ENCODE measurements at places on chromosomes 12 and 14.

DNA sequence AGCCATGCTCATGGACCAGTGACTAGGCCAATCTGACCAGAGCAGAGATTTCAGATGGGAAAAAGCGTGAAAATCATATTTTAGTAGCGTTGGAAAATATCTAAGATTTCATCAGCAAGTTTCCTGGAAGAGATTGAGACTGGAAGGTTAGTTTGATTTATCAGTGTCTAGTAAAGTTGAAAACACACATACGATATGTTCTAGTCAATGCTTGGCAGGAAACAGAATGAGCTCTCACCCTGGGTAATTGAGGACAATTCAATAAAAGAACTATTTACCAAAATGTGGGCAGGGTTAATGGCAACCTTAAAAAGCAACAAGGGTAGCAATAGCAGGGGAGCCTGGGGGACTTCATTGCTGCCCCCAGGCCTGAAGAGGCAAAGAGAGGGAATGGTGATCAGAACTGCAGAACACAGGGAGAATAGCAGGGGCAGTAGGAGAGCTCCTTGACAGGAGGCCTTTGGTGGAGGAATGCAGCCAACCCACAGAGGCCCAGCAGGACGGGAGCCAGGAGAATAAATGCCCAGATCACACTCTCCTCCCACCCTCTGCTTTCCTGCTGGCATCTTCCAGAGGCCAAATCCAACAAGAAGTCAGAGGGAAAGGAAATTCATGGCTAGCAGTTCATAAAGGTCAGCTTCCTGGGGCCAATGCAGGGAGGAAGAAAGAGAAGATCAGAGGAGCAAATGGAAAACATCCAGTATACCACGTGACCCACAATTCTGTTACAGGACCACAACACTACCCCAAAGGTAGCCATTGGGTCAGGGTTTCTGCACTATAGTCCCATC, 27.6 kb upstream of the LRP6 start:
- DNase-seq, result no peak

- DNase-seq, result no peak
Measured at GRCh38 chr12:108442067-108442466, 73.0 kb upstream of the FICD start.

- no peak for DNase-seq
Measured at GRCh38 chr12:64687816-64688215, 71.4 kb downstream of the GNS start.

DNA sequence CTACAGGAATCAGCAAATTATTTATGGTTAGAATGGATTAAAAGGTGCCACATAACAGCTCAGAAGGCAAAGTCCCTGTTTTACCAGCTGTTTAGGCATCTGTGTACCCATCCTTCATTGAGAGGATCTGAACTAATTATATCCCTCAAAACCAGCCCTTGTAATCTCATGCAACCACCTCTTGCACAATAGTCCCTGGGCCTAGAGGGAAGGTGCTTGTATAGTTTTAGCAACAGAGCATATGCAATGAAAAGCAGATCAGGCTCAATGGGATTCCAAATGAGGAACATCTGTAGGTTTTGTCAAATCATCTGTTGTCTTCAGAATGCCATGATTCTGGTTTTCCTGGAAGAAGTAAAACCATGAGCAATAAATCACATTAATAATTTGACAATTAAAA, 26.0 kb upstream of the GLIPR1L2 start:
- DNase-seq, result no peak

DNA sequence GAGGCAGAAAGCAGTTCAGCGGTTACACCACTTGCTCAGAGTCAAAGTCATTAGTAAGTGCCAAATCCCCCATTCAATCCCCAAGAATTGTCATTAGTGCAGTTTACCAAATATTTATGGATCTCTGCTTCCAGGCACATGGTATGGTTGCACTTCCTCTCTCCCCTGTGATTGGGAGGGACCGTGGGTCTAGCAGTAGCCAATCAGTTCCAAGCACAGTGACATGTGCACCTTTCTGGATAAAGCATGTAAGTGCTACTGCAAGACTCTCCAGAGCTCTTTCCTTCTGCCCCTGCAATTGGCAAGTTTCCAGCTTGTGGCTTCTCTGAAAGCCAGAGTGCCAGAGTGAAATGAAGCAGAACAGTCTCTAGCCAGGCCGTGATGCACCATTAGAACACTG, 85.3 kb upstream of the FLRT2 start:
- DNase-seq, result no peak

DNA sequence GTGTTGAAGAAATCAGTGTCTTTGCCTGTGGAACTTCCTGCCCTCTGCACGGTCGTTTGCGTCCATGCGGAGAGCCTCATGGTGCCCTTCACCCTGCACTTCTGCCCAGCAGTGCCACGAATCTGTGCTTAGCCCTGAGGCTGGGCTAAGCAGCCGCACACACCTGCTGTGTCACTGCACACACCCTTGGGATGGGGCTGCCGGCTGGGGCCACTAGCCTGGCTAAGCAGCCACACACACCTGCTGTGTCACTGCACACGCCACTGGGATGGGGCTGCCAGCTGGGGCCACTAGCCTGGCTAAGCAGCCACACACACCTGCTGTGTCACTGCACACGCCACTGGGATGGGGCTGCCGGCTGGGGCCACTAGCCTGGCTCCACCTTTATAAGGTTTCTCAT, 188.5 kb downstream of the KIF26A start:
- no peak for DNase-seq

- DNase-seq, result no peak
Measured at GRCh38 chr14:59148334-59148900, 40.0 kb upstream of the DAAM1 start.

DNA sequence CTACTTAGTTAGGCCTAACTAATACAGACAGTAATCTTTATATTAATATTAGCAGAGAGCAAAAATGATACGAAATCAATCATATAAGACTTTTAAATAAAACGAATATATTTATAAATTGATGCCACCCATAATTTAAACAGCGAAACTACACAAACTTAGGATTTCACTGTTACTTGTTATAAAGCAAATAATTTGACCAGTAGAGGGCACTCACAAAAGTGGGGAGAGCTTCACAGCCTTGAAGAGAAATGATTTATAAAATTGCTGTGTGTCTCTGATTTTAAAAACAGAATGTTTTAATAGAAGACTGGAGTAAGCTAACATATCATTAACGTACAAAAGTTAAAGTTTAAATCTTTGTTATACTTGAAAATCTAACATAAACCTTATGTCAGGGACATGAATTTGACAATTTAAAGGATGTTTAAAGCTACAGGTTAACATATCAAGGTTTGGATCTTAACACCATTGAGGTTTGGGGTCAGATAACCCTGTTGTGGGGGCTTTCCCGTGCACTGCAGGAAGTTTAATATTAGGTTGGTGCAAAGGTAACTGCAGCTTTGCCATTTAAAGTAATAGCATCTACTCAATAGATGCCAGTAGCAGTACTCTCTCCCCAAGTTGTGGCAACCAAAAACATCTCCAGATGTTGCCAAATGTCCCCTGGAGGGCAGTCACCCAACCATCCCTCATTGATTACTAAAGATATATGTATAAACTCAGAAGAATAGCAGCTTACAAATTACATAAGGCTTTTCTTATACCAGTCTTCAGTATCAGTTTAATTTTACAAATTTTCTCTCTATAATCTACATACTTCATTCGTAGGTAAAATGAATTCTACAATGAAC, 9.3 kb downstream of the KRAS start:
- no peak for DNase-seq

- DNase-seq, result no peak
Measured at GRCh38 chr12:106418970-106419369, 61.4 kb downstream of the POLR3B start.

GRCh38 chr12:79555028-79555925, 135.5 kb downstream of the PAWR start:
- DNase-seq, result no peak

- DNase-seq, result no peak
Measured at GRCh38 chr14:103738701-103739451, 23.3 kb downstream of the ZFYVE21 start.

GRCh38 chr14:73472185-73473114, 14.1 kb upstream of the NUMB start:
- DNase-seq, result no peak
